Ascending aorta (tissue), 2 donors: ENCODE measurements at places on chromosomes 1 and 21.

GRCh38 chr1:220684890-220685289, 5.3 kb upstream of the C1orf115 start:
- no peaks in the 10 kb centered on the region for H3K4me1 ChIP-seq
- no peaks in the 10 kb centered on the region for H3K36me3 ChIP-seq
- no peak overlapping the region for H3K4me3 ChIP-seq
- H3K27me3 ChIP-seq = no peaks in the 10 kb centered on the region
- H3K27ac ChIP-seq = no peak overlapping the region

- H3K27me3 ChIP-seq = no peaks in the 10 kb centered on the region
- no peaks in the 10 kb centered on the region for H3K36me3 ChIP-seq
- DNase-seq = no peak
- H3K4me1 ChIP-seq = no peaks in the 10 kb centered on the region
- H3K4me3 ChIP-seq = no peak overlapping the region
Observed at GRCh38 chr1:157584503-157584902, 13.4 kb downstream of the FCRL4 start.

GRCh38 chr1:198798923-198799386, 160.1 kb downstream of the PTPRC start:
- H3K36me3 ChIP-seq = no peaks in the 10 kb centered on the region
- no peak for DNase-seq
- H3K4me3 ChIP-seq = no peak overlapping the region
- no peaks in the 10 kb centered on the region for H3K4me1 ChIP-seq
- H3K27ac ChIP-seq = no peak overlapping the region

- H3K27ac ChIP-seq = no peak overlapping the region
- no peaks in the 10 kb centered on the region for H3K27me3 ChIP-seq
- peaks cover 11% of the 10 kb centered on the region for H3K4me1 ChIP-seq
- H3K36me3 ChIP-seq = no peaks in the 10 kb centered on the region
- no peak overlapping the region for H3K4me3 ChIP-seq
- DNase-seq = no peak
Observed at GRCh38 chr1:51519865-51520699, 1.0 kb upstream of the EPS15 start.

- H3K27ac ChIP-seq = no peak overlapping the region
- H3K27me3 ChIP-seq = no peaks in the 10 kb centered on the region
- no peaks in the 10 kb centered on the region for H3K4me1 ChIP-seq
Observed at GRCh38 chr1:20429296-20429695, 56.7 kb downstream of the CAMK2N1 start.

- H3K36me3 ChIP-seq = no peaks in the 10 kb centered on the region
- no peaks in the 10 kb centered on the region for H3K4me1 ChIP-seq
- H3K4me3 ChIP-seq = no peak overlapping the region
- H3K27ac ChIP-seq = no peak overlapping the region
- no peaks in the 10 kb centered on the region for H3K27me3 ChIP-seq
- DNase-seq = no peak
Observed at GRCh38 chr1:4561205-4561604, 93.2 kb upstream of the AJAP1 start.

DNA sequence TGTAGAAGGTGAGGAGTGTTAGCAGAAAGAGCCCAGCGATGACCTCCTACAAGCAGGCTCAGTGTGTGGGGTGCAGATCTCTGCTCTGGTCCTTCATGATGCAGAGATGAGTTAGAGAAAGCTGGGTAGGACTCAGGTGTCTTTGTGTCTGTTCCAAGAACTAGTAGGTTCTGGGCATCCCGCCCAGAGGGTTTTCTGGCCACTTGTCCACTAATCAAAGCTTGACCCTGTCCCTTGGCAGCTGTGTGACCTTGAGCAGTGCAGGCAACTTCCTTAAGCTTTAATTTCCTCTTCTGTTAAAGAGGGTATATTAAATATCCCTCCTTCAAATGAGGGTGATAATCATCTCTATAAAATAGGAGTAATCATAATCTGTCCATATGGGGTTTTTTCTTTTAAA, 54.7 kb upstream of the WNT4 start:
- H3K36me3 ChIP-seq = no peaks in the 10 kb centered on the region
- H3K27me3 ChIP-seq = no peaks in the 10 kb centered on the region
- DNase-seq = no peak
- H3K27ac ChIP-seq = no peak overlapping the region
- H3K4me1 ChIP-seq = no peaks in the 10 kb centered on the region
- H3K4me3 ChIP-seq = no peak overlapping the region

DNA sequence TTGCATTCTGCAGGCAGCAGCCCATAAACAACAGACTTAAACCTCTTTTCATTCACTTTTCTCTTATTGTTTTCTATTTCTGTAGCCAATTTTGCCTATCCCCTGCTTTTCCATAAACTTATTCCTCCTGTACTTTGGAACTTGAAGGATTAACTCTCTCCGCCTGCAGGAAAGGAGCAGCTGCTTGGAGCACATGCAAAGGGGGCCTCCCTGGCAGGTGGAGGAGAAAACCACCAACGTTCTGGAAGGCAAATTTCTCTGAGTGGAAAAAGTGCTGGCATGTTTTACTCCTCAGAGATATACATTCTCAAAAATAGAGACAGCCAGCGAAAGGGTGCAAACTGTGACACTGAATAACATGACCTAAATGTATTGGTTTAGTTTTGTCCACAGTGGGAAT, 33.6 kb downstream of the RGS21 start:
- no peaks in the 10 kb centered on the region for H3K36me3 ChIP-seq
- no peaks in the 10 kb centered on the region for H3K4me1 ChIP-seq
- DNase-seq = no peak
- H3K27me3 ChIP-seq = no peaks in the 10 kb centered on the region
- H3K4me3 ChIP-seq = no peak overlapping the region

- H3K27ac ChIP-seq = no peak overlapping the region
- H3K4me1 ChIP-seq = no peaks in the 10 kb centered on the region
- no peak for DNase-seq
- H3K4me3 ChIP-seq = no peak overlapping the region
- H3K27me3 ChIP-seq = no peaks in the 10 kb centered on the region
Observed at GRCh38 chr1:107782217-107782845, 182.6 kb downstream of the VAV3 start.

- no peaks in the 10 kb centered on the region for H3K4me1 ChIP-seq
- H3K27me3 ChIP-seq = no peaks in the 10 kb centered on the region
- no peaks in the 10 kb centered on the region for H3K36me3 ChIP-seq
Observed at GRCh38 chr1:178160736-178161475, 67.0 kb downstream of the RASAL2 start.

DNA sequence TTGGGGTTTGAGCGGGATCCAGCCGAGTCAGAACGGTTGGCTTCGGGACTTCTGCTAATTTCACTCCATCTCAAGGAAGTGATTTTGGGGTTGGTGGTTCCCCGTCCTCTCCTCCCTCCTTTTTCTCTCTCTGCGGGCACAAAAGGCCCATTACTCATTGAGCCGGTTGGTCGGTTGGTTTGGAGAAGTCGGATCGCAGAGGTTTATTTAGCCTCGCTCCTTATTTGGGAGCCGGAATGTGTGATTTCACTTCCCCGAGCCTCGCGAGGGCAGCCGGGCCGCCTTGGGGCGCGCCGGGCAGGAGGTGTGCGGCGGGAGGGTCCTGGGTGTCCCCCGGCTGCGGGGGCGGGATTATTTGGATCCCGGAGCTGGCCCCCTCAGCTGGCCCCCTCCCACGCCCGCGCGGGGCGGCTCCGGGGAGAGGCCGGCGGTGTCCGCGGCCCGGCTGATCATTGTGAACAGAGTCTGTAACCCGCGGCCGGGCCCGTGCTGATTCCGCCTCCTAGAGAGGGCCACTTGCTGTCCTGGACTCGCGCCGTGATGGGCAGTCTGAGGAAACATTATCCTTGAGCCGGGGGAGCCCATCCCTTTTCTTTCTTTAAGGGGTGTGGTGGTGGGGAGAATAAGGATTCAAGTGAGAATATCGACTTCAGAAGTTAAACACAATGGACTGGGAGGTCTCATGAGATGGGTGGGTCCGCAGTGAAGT, 1.2 kb downstream of the MAPKAPK2 start:
- peak overlapping the region; percentile 89 for H3K4me3 ChIP-seq
- peak; percentile 84 for DNase-seq
- H3K27me3 ChIP-seq = no peaks in the 10 kb centered on the region
- no peaks in the 10 kb centered on the region for H3K36me3 ChIP-seq
- H3K4me1 ChIP-seq = peaks cover 40% of the 10 kb centered on the region
- peak overlapping the region; percentile 98 for H3K27ac ChIP-seq

DNA sequence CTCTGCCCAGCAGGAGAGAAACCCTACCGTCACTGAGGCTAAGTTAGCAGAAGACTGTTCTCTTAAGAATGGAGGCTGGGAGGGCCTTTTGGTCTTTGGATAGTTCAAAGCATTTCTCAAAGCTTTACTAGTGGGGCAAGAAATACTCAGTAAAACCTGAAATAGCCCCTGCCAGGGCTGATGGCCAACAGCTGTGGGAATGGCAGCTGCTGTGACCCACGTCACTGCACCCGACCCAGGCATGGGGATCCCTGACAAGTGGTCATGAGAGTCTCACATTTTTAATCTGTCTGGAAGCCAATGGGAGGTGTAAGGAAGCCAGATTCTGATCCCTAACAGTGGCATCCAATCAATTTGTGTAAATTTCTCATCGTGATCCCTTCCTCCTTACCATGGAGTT, 44.5 kb upstream of the ENAH start:
- no peaks in the 10 kb centered on the region for H3K36me3 ChIP-seq
- peaks cover 11% of the 10 kb centered on the region for H3K4me1 ChIP-seq
- peak overlapping the region; percentile 79 for H3K27ac ChIP-seq
- no peaks in the 10 kb centered on the region for H3K27me3 ChIP-seq
- DNase-seq = peak; percentile 72

DNA sequence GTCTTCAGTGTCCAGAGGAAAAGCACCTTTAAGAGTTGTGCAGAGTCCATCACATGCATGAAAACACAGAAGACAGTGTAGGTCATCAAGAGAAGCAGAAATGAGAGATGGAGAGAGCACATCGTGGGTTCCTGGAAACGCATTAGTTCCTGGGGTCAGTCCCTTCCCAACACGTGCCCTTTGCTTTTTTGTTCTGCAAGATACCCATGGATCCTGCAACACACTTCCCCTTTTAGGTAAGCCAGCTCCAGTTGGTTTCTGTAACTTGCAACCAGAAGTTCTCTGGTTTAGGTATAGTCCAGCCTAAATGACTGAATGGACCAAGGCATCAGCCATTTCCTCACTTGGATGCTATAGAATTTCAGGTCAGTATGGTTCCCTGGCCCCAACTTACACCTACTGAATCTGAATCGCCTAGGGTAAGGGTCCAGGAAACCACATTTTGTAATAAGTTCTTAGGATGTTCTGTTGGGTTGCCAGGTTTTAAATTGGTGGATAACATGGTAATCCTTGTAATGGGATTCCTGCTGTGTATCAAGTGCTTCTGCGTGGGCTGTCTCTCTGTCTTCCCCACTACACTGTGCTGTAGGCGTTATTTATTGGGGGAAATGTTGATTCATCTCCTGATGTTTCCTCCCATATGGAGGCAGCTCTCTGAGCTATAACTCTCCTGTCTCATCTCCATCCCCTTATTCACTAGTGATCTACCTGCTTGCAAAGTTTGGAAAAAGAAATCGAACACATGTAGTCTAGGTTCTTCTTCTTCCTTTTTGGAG, 230.6 kb downstream of the TNR start:
- H3K4me1 ChIP-seq = no peaks in the 10 kb centered on the region
- no peak overlapping the region for H3K4me3 ChIP-seq
- no peaks in the 10 kb centered on the region for H3K36me3 ChIP-seq

DNA sequence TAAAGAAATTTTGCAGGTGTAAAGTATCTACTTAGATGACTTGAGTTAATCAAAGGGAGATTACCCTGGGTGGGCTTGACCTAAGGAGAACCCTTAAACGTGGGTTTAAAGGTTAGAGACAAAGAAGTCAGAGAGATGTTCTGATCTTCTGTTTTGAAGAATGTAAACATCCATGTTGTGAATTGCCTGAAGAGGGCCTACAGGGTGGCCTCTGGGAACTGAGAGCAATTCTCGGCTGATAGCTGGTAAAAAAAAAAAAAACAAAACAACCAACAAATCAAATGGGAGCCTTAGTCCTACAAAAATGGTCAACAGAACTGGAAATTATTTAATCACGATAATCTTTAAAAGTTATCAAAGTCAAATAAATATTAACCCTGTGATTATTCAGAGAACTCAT, 89.4 kb upstream of the BCL10 start:
- no peaks in the 10 kb centered on the region for H3K27me3 ChIP-seq
- H3K27ac ChIP-seq = peak overlapping the region; percentile 23
- H3K36me3 ChIP-seq = no peaks in the 10 kb centered on the region

DNA sequence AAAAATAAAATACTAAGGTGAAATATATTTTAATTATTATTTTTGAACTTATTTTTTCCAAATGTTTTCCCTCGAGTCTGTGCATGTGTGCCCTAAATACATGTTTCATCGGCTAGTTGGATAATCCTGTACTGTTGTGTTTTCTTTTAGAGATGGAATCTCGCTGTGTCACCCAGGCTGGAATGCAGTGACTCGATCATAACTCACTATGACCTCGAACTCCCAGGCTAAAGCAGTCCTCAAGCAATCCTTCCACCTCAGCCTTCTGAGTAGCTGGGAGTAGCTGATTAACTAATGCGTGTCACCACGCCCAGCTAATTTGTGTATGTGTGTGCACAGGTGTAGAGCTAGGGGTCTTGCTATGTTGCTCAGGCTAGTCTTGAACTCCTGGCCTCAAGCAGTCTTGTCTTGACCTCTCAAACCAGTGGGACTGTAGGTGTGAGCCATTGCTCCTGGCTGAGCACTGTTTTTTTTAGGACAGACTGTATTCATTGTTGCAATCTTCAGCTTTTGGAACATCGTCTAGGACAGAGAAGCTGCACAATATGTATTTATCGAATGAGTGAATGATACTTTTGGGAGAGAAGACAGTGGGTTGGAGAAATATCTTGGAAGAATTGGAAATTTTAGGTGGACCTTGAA, 4.8 kb upstream of the TMCO1 start:
- no peaks in the 10 kb centered on the region for H3K27me3 ChIP-seq
- no peak overlapping the region for H3K27ac ChIP-seq
- H3K4me1 ChIP-seq = peaks cover 15% of the 10 kb centered on the region
- H3K36me3 ChIP-seq = no peaks in the 10 kb centered on the region
- H3K4me3 ChIP-seq = no peak overlapping the region
- DNase-seq = no peak

GRCh38 chr1:198763298-198763714, 124.5 kb downstream of the PTPRC start:
- no peaks in the 10 kb centered on the region for H3K27me3 ChIP-seq
- no peaks in the 10 kb centered on the region for H3K36me3 ChIP-seq
- no peaks in the 10 kb centered on the region for H3K4me1 ChIP-seq
- no peak overlapping the region for H3K4me3 ChIP-seq

DNA sequence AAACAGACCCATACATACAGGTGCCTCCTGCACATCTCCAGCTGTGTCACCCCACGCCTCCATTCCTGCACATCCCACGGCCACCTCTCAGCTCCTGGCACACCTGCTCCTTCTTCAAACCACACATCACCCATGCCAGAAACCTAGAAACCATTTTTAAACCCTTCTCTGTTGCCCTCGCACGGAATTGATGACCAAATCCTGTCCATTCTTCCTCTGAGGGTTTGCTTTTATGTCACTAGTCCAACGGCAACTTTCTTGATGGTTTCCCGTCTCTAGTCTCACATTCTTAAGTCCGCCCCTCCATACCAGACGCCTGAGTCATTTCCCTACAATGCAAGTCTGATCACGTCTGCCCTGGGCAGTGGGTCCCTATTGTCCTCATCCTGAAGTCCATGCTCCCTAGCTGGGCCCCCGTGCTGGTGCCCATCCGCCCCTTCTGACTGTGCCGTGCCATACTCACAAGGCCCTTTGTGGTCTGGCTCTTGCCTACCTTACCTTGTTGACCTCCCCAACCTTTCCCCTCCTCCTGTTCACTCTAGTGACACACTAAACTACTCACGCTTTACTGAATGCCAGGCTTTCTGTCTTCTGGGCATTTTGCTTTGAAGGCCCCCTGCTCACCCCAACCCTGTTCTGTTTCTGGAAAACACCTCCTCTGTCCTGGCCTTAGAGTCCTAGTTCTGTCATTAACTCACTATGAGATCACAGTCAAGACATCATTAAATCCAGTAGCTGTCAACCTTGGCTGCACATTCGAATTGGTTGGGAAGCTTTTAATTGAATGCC, 17.6 kb downstream of the SLC2A1 start:
- DNase-seq = no peak
- no peaks in the 10 kb centered on the region for H3K27me3 ChIP-seq
- H3K36me3 ChIP-seq = no peaks in the 10 kb centered on the region
